ENCODE measurements at places on chromosomes 7 and 10. TPM values are rescaled to one million over a fixed set of nuclear protein-coding genes. Genes with fewer than 3 reads are reported as not detected.
A peak's percentile ranks its signal among the peaks of the same experiment; 100 is the strongest.

DNA sequence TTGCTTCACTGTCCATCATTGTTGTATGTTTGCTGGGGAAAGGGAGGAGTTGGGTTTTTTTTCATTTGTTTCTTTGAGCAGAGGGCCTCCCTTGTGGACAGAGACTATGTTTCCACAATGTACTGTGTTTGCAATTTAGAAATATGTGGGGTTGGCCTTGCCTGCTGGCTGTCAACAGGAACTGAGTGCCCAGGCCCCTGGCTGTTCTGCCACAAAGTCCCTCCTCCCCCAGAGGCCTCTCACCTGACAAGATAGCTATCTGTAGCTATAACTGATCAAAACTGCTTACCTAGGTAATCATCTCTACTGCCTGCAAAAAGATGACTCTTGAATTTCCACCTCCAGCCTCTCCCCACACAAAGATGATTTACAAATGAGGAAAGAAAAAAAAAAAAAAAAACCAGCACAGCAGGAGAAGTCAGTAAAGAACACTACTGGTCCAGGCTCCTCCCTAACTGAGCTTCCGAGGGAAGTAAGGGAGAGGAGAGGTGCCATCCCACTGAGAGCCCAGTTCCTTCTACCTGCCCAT is 121.8 kb downstream of the SGMS1 start:
- DNase-seq: no peak

Gene TSPAN13
- 41.3 TPM for total RNA-seq

Gene ADAM12
- total RNA-seq: not detected

Gene ZNF853
- total RNA-seq: 0.10 TPM

GRCh38 chr7:24713850-24714675 is 43.2 kb downstream of the GSDME start:
- no peak for DNase-seq

GRCh38 chr7:158251061-158251965 is 336.3 kb downstream of the PTPRN2 start:
- peak; percentile 6 for DNase-seq

GRCh38 chr10:58514111-58514770 is 1.6 kb downstream of the BICC1 start:
- DNase-seq: no peak

DNA sequence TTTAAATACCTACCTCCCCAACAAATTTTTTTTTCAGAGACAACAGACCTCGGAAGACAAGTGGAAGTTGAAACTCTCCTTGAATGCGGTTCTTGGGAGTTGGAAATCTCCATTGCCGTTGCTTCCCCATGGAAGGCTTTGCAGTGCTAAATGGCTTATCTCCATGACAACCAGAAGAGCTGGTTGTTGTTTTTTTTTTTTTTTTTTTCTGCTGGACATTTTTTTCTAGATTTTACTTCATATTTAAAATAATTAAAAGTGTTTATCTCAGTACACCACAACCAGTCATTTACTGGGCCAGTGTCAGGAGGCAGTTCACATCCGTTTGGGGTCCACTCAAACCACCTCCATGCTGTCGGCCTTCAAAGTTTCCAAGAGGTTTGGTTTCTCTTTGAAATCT is 348.5 kb upstream of the PRKCQ start:
- DNase-seq: no peak
